ENCODE measurements at places on chromosomes 5 and 9.

GRCh38 chr9:71465392-71465791, 302.9 kb downstream of the CEMIP2 start:
- no peak for DNase-seq

GRCh38 chr5:95256446-95256845, 28.4 kb downstream of the MCTP1 start:
- DNase-seq, result no peak

- no peak for DNase-seq
Observed at GRCh38 chr5:11234501-11234911, 473.5 kb upstream of the DAP start.

GRCh38 chr9:78463750-78464149, 166.8 kb downstream of the PSAT1 start:
- no peak for DNase-seq

DNA sequence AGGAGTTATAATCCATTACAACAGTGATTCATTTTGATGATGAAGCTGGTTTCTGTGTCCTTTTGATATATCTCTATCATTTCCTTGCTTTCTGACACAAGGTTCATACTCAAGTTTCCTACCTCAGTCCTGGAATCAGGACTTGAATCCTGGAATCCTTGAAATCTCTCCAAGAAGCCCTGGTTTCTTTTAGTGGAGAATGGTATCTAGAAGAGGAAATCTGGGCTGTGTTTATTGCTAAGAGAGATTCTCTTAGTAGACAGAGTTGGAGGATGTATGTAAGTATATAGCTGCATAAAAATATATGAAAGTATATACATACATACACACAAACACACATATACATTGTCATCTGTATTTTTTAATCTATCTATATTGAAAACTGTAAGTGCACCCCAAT, 114.4 kb downstream of the GCNT1 start:
- DNase-seq, result no peak

DNA sequence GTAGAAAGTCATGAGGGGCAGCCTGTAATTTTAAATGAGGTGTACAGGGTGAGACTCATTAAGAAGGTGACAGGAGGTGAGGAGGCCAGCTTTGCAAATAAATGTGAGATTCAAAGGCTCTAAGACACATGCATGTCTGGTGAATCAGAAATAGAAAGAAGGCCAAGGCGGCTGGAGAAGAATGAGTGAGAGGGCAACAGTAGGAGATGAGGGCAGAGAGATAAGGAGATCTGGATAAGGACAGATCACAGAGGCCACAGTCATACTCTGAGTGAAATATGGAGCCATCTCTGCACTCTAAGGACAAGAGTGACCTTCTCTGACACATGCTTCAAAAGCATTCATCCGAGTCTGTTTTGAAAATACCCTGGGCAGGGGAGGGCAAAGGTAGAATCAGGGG, 90.7 kb downstream of the RAD23B start:
- DNase-seq, result no peak

GRCh38 chr5:127425037-127425436, 92.4 kb upstream of the PRRC1 start:
- DNase-seq, result no peak

DNA sequence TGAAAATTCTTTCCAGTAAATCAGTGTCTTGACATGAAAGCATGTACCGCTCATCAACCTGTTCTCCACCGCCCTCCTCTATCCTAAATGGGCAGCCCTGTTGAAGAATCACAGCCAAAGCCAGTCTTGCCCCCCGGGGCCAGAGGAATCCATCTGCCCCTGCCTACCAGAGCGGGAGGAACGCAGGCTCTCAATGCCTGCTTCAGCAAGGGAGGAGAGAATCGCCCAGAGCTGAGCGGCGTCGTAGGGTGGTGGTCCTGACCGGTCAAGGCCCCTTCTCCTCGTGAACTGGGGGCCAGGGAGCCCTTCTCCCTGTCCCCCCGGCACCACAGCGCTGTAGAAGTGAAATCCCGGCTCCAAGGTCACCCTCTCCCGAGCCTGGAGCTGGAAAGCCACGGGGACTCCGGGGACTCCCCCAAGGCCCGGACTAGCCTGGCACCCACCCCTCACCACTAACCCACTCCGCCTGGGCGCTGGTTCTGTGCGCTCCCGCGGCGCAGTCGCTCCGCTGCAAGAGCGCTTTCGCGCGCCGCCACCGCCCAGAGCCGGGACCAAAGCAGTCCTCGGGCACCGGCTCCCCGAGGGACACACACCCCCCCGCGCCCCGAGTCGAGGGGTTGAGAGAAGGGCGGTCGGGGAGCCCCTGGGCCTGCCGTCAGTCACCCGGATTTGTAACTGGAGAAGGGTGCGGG, 718 bp upstream of the TMEM215 start:
- no peak for DNase-seq

DNA sequence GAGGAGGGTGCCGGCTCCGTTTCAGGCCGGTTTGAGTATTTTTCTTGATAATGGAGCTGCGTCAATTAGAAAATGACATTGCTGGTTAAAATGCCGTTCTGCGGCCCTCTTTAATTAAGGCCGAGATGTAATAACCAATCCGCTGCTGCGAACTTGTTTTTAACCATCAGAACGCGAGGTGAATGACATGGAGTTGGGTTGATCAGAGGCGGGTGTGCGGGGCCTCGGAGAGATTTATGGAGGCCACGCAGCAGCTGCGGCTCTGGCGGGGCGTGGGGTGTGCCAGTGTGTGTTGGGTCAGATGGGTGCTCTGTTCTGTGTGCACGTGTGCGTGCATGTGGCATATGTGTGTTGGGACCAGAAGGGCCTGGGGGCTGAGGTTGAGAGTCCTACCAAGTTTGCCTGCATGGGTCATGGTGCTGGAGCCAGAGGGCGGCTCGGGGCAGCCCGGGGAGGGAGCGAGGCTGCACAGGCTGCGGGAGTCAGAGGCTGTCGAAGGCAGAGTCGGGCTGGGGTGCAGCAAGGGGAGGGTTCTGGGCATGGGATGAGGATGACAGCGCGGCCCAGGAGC, 25.4 kb downstream of the RXRA start:
- DNase-seq, result no peak

GRCh38 chr5:5645198-5645597, 222.7 kb downstream of the ICE1 start:
- no peak for DNase-seq

GRCh38 chr9:38039907-38040682, 28.9 kb downstream of the SHB start:
- DNase-seq, result no peak

- DNase-seq, result no peak
Observed at GRCh38 chr9:87193925-87194868, 246.9 kb upstream of the GAS1 start.

DNA sequence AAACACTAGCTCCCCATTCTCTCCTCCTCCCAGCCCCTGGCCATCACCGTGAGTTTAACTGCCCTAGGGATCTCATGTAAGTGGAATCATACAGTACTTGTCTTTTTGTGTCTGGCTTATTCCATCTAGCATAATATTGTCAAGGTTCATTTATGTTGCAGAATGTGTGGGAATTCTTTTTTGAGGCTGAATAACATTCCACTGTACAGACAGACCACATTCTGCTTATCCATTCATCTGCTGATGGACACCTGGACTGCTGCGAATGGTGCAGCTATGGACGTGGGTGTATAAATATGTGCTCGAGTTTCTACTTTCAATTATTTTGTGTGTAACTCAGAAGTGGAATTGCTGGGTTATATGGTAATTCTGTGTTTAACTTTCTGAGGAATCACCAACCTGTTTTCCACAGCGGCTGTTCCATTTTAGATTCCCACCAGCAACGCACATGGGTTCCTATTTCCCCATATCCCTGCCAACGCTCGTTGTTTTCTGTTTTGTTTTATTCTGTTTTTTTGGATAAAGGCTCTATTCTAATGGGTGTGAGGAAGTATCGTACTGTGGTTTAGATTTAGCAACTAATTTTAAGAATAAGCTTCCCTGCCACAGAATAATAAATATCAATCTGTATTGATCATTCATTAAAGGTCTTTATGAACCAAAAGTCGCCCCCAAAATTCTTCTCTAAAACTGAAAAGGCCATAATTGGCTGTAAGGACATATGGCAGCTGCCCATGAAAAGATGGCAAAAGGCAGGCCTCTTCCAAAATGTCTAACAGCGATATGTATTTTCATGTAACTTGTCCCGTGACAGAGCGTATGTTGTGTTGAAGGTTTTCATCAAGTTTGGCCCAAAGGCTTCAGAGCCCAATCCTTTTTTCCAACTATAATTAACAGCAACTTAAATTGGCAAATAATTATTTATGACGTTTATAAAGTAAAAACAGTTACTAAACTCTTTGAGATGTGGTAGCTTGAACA, 70.3 kb downstream of the DAP start:
- DNase-seq, result no peak

DNA sequence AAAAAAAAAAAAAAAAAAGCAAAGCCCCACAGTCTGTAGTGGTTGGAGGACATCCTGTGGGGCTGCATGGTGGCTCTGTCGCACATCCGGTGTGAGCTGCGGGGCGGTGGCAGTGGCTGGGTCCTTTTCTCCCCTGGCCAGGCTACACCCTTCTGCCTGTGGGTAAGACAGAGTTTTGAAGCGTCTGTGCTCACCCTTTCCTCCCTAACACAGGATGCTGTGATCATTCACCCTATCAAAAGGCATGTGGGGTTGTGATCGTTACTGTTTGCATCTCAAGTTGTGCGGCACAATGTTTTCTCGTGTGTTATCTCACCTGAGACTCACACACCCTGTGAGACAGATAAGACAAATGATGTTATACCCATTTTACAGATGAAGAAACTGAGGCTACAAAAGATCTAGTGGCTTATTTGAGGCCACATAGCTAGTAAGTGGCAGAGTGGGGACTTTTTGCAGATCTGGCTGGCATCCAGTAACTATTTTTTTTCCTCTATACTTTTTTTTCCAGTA, 17.5 kb downstream of the IRF1 start:
- no peak for DNase-seq

GRCh38 chr9:76559286-76559685, 100.3 kb downstream of the GCNT1 start:
- no peak for DNase-seq

GRCh38 chr9:133924453-133924852, 67.7 kb downstream of the VAV2 start:
- DNase-seq, result no peak

Measured in stimulated activated CD4-positive, alpha-beta T cell treated with anti-CD3 and anti-CD28 coated beads, Interleukin-1b, Interleukin-23, amount 100 ng/mL, for 4 hours (primary cell).